ENCODE measurements at places on chromosomes 12 and 14. TPM values are rescaled to one million over a fixed set of nuclear protein-coding genes. Genes with fewer than 3 reads are reported as not detected.

BDKRB2 gene
- total RNA-seq, result 2.6 TPM

GRCh38 chr12:10722502-10722904, 620 bp downstream of the YBX3 start:
- peak; percentile 43 for DNase-seq

DNA sequence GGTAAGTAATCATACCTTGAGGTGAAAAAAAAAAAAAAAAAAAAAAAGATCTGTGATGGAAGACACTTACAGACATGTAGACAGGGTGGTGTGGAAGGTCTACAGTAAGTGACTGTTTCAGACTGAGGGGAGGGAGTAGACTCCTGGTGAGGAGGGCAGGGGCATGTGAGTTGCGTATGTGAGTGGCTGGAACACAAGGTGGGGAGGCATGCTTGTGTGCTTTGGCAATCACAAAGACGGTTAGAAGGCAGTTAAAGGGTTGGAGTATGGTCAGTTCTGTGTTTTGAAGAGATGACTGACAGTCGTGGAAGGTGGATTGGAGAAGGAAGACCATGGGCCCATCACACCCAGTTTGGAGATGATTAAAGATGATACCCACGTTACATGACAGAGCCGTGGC, 65.2 kb downstream of the ETV6 start:
- no peak for DNase-seq

DNA sequence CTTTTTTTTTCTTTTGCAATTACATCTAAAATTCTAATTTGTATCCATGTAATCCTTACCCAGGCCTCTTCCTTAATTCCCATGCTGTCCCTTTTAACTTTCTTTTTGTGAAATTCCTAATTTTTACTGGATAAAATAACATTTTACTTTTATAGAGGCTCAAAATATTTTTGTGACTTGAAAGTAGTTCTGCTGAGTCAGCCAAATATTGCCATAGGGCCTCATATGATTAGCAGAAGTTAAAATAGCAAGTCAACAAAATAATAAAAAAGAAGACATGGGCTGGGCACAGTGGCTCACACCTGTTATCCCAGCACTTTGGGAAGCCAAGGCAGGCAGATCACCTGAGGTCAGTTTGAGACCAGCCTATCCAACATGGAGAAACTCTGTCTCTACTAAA, 2.0 kb downstream of the C3AR1 start:
- no peak for DNase-seq

KRT7 gene
- total RNA-seq, result not detected
